GM23248 (cell line): ENCODE measurements at places on chromosomes 1 and 21. TPM values are rescaled to one million over a fixed set of nuclear protein-coding genes. Genes with fewer than 3 reads are reported as not detected.

DNA sequence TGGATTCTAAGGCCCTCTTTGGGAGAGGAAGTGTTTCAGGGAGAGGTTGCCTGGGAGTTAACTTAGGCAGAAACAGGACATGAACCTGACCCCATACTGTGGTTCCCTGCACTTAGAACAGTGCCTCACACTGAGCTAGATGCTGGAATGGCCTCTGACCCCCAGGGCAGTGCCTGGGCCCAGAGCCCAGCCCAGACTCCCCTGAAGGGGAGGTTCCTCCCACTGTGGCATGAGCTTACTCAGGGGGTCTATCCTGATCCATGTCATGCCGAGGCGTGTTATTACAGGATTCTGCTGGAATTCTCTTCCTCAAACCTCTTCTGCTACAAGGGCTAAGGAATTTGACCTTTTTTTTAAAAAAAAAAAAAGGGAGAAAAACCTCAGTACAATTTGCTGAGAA, 72.2 kb downstream of the MRPL37 start:
- DNase-seq, result no peak

DNA sequence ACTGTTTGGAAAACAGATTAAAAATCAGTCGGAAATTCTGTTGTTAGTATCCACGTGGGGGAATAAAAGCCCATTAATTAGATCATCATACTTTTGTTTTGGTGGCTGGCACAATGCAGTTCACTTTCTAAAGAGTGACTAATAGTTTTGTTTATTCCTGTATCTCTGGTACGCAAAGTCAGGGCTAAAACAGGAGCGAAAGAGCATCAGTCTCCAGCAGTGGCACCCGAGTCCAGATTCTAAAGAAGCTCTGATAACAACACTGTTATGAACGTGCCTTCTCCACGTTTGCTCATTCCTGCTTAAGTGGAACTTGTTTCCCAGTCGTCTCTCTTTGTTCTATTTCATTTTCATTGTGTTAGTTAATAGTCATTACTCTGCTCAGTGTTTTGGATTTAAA, 69.6 kb downstream of the HSPA13 start:
- no peak for DNase-seq

- no peak for DNase-seq
Observed at GRCh38 chr1:22247527-22248245, 104.8 kb upstream of the WNT4 start.

DNA sequence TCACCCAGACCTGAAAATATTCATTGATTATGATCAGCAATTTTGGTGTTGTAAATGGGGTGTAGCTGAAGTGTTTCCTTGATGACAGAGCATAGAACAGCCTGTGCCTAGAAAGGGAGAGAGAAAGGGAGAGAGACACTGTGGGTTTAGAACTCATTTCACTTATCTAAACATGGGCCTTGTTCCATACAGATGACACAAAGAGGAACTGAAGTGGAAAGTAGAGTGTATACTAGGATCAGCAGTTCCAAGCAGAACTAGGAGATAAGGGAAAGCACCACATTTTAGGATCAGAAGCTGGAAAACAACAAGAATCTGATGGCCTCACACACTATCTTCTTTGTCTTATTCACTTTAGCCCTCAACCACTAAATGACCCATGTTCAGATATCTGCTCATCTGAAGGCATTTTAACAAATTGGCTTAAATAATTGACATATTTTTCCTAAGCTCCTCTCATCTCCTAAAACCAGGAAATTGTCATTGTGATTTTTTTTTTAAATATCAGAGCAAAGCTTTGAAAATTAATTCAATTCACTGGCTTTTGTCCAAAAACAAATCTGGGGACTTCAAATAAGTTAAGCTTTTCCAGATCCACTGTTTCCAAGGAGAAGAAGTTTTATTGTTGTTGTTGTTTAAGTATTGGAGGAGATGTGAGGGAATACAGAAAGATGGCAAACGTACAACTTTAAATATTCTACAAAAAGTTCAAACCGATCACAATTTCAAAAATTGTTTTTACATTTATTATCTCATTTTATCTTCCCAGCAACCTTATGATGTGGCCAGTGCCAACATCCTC, 103.8 kb downstream of the LYPLAL1 start:
- DNase-seq, result no peak

- DNase-seq, result no peak
Observed at GRCh38 chr1:21301794-21302440, 11.7 kb upstream of the ECE1 start.

- peak; percentile 26 for DNase-seq
Observed at GRCh38 chr1:70966018-70966638, 81.5 kb downstream of the PTGER3 start.

DNA sequence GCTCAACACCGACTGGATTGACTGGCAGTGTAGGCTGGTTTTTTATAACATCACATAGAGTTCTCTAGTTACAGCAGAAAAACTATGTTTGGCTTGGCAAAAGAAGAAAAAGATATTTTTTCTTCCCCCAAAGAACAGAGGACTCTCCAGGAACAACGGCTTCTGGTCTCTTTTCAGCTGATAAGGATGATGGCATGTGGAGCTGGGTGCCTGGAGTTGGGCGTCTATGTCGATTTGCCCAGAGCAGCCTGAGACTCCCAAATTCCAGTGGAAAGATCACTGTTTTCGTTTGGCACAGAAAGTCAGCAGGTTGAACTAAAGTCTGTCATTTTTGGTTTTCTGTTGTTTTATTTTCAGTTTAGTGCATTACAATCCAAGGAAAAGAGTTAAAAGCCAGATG, 91.1 kb downstream of the SMYD2 start:
- DNase-seq, result no peak

GRCh38 chr1:30759718-30760281, 2.2 kb upstream of the LAPTM5 start:
- no peak for DNase-seq

DNA sequence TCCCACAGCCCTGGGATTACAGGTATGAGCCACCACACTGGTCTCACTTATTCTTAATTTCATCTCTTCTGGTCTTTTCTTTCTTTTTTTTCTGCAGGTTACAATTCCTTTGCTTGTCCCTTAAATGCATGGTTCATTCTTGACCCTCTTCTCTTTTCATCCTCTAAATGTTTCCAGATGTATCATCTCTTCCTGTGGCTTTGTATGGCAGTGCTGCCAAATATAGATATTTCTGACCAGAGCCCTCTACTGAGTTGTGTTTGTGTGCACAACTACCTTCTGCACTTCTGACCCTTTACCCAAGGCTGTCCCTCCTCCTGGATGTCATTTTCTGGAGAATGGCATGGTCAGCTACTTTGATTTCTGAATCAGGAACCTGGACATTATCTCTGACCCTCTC, 32.5 kb downstream of the OLFML3 start:
- DNase-seq, result peak; percentile 51

- peak; percentile 20 for DNase-seq
Observed at GRCh38 chr1:210726621-210727020, 397.9 kb downstream of the HHAT start.

- peak; percentile 59 for DNase-seq
Observed at GRCh38 chr1:155977690-155978324, 540 bp downstream of the ARHGEF2 start.

- peak; percentile 25 for DNase-seq
Observed at GRCh38 chr1:38741341-38741740, 118.2 kb downstream of the RRAGC start.

CKS1B gene
- 45.6 and 50.3 TPM in 2 replicates for total RNA-seq

CD53 gene
- total RNA-seq, result not detected in 2 replicates

CFAP74 gene
- total RNA-seq, result not detected in 2 replicates

CCSAP gene
- 7.8 and 9.0 TPM in 2 replicates for total RNA-seq

OR14K1 gene
- not detected in 2 replicates for total RNA-seq

TMEM53 gene
- 4.4 and 5.9 TPM in 2 replicates for total RNA-seq

ZBTB8OS gene
- total RNA-seq, result 37.0 and 44.6 TPM in 2 replicates

KIF21B gene
- under 0.01 TPM in 1 of 2 replicates, not detected in the other for total RNA-seq

MPL gene
- total RNA-seq, result not detected in 2 replicates
